ENCODE measurements at places on chromosomes 6 and 20.

- DNase-seq: no peak
Observed at GRCh38 chr6:12865671-12866181, 149.2 kb downstream of the PHACTR1 start.

GRCh38 chr6:105620878-105621277 is 218.0 kb upstream of the PREP start:
- no peak for DNase-seq

DNA sequence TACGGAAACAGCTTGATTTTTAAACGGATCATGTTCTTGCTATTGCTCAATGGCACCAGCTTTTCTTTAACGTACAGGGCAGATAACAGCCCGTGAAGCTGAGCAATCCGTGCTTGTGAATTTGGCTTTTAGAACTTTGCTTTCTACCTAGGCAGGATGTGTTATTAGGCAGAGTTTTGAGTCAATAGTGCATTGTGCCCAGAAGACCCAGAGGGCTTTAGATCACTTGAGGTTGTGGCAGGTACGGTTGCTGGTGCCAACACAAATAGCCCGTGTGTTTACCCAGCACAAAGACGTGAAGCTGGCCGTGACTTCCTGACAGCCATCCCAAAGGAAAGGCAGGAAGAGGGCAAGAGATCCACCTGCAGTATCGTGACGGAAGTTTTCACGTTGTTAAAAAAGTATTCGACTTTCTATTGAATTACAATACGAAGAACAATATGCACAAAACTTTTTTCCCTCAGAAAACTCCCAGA is 117.4 kb upstream of the FRMD1 start:
- DNase-seq: no peak

DNA sequence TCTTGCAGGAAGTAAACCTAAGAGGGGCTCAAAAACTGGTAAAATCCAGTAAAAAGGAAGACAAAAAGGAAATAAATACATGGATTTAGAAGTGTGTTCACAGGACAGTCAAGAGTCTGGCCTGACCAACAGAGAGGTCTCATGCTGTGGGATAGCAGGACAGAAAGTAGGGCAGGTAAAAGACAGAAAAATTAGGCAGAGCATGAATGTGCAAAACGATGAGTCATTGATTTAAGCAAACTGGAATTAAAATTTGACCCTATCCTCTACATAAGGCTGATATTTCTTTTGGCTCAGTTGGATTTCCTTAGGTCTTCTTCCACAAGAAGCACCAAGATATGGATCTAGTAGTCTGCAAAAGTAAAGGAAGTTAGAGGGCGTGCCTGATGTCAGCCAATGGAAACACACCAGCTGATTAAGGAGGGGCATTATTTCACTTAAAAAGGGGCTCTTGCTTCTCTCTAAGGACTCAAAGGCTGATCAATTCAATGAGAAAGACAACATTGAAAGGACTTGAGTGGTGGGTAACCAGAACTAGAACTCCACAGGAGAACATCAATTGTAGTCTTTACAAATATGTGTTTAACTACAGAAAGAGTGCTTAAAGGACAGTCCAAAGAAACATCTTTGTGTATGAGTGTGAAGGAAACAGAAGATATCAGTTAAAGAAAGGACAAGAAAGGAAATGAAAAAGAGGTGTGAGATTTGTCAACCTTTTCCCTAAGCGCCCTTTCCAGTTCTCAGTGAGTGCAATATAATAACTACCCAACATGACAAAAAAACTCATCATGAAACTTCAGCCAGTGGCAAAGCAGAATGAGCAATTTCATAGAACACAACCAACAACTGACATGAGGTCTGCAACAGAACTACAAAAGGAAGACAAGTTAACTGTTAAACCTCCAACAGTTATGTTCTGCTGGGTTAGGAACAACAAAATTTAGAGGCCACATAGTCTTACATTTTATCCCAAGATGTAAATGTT is 19.4 kb upstream of the MYB start:
- DNase-seq: no peak

GRCh38 chr6:112266331-112266730 is 12.0 kb upstream of the LAMA4 start:
- DNase-seq: no peak

DNA sequence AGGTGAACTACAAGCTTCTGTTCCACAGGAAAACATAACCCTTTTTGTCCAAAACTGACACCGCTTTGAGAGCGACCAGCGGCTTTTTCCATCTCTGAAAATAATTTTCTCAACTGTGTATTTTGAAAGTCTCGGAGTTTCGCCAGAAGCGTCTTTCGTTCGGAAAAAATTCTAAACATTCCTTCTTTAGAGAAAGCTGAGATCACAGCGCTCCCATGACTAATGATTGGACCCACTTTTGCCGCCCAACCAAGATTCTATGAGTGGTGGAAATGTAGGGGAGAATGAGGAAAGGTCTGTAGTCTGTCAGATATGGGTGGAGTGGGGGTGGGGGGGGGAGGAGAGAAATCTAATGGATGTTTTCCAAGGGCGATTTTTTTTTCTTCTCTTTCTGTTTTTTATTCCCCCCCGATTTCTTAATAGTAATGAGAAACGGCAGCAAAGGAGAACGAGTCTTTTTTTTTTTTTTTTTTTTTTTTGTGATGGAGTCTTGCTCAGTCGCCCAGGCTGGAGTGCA is 189.3 kb downstream of the TRIM27 start:
- DNase-seq: no peak

- DNase-seq: no peak
Observed at GRCh38 chr6:111672761-111673450, 67.2 kb upstream of the TRAF3IP2 start.

- DNase-seq: no peak
Observed at GRCh38 chr20:23397961-23398360, 23.3 kb downstream of the NAPB start.

- no peak for DNase-seq
Observed at GRCh38 chr20:8542110-8542486, 410.0 kb downstream of the PLCB1 start.

GRCh38 chr6:45630314-45630713 is 252.6 kb upstream of the SUPT3H start:
- DNase-seq: no peak
